ENCODE measurements at places on chromosomes 4 and X.

GRCh38 chr4:80980239-80980638 lies 50.3 kb upstream of the BMP3 start:
- no peak for DNase-seq

GRCh38 chr4:136725286-136726081 lies 806.8 kb downstream of the PCDH18 start:
- DNase-seq = peak; percentile 4

DNA sequence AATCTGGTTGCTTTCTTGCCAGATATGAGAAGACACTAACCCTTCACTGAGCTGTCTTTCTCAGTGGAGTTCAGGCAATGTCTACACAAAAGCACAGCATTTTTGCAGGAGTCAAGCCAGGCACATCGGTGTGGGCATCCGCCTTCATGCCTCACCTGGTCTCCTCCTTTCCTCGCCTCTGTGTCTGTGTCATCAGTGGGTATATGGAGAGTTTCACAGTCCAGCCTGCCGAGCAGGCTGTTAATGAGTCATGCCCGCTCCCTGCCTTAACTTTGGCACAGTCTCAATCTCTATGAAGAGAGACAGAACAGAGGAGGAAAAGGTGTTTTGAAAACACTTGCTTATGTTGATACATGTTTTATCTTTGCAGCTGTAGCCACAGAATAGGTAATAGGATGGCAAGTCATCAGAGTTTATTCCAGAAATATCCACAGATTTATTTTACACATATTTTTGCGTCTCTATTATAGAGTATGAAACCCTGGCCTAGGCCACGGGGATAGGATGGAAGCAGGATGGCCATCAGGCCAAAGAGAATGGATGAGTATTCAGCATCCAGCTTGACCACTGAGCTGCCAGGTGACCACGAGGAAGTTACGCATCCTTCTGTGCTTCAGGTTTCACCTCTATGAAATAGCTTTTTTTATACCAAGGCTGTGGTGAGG lies 32.8 kb upstream of the MAML3 start:
- peak; percentile 65 for DNase-seq

DNA sequence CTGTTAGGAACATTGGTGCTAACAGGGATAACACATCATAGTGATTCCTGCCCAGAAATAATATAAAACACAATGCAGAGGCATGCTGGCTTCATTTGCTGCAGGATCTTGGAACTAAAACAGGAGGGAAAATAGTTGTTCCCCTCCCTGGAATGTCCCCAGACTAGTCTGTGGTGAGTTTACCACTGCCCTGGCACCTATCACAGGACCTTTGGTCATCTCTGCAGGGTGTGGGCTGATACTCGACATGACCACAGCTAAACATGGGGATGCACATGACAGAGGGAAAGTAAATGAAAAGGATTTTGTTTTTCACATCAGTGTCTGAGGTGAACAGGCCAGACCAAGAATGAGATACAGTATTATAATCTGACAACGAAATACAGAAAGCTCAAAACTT lies 160.2 kb upstream of the DKK2 start:
- no peak for DNase-seq

Measured in NCI-H226 (cell line).